ENCODE measurements at places on chromosomes 4 and X.

DNA sequence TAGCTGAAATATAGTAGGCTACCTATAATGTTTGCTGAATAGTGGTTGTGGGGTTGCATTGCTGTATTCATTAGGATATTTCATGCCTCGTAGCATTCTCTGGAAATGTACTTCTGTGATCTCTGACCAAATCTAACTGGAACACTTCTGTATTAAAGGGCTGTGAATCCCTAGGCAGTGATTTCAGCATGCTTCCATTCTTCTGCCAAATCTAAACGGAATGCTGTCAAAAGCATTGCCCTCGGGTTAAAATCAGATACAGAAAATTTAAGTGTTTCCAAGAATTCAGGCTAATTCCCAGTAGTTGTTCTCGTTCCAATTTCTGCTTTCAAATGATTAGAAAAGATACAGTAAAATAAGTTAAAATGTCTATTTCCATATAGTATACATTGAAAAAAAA is 1847.5 kb upstream of the IGFBP7 start:
- DNase-seq: no peak

DNA sequence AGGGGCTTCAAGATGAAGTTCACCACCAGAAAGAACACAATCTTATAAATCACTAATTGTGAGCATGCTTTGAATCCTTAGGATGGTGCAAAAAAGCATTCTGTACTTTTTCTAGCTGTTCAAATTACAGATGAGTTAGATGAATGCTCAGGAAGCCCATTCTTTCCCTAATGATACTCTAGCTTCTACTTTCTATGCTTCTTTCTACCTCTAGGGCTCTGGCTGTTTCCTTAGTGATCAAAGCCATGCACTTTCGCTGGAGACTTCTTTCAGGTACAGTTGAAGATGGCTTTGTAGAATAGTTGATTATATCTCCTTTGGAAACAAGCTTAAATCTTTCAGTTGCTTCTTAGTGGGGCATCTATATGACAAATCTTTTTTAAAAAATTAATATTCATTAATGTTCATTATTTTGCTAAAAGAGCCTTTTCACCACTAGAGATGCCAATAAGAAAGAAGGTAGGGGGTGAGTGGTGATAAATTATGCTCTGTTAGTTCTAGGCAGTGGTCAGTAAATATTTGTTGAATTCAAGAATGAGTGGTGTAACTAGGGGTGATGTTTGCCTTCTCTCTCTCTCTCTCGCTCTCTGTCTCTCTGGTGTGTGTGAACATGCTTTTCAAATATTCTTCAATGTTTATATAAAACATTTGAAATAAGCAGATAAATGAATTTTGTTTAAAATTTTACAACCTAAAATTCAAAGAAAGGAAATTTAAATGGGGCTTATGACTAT is 169.4 kb downstream of the GLUD2 start:
- no peak for DNase-seq

DNA sequence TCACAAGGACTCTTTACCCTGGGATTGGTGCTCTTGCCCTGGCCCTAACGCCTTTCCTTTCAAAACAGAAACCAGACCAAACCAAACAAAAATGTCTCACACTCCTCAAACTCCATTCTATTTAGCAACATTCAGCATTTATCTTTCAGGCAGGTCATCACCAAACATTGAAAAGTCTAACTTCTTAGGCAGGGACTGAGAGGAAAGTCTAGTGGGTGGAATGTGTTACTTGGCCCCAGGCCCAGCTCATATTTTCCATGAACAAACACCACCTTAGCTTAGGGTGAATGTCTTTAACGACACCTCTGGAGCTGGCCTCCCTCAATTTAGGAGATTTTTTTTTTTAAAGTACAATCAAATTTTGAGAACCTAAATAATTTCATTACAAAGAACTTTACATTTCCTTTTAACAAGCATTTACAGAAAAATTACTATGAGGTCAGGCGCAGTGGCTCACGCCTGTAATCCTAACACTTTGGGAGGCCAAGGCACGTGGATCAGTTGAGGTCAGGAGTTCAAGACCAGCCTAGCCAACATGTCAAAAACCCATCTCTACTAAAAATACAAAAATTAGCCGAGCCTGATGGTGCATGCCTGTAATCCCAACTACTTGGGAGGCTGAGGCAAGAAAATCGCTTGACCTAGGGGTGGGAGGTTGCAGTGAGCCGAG is 10.2 kb upstream of the N4BP2 start:
- DNase-seq: no peak

DNA sequence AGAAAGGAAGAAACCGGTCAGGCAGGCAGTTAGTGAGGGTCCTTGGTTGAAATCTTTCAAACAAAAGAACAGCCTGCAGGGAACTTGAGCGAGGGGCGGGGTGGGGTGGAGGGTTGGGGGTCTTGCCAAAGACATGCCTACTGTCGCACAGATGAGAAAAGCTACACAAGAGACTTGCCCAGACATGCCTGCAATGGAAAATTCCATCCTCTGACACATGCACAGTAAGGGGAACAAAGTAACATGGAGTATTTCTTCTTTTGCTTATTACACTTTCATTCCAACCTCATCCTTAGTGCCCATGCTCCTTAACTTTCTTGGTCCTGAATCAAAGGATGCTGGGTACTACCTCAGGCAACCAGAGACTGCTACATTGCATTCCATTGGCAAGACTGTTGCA is 1491.2 kb downstream of the STIM2 start:
- no peak for DNase-seq

- no peak for DNase-seq
Observed at GRCh38 chr4:182825003-182825402, 92.2 kb downstream of the DCTD start.

DNA sequence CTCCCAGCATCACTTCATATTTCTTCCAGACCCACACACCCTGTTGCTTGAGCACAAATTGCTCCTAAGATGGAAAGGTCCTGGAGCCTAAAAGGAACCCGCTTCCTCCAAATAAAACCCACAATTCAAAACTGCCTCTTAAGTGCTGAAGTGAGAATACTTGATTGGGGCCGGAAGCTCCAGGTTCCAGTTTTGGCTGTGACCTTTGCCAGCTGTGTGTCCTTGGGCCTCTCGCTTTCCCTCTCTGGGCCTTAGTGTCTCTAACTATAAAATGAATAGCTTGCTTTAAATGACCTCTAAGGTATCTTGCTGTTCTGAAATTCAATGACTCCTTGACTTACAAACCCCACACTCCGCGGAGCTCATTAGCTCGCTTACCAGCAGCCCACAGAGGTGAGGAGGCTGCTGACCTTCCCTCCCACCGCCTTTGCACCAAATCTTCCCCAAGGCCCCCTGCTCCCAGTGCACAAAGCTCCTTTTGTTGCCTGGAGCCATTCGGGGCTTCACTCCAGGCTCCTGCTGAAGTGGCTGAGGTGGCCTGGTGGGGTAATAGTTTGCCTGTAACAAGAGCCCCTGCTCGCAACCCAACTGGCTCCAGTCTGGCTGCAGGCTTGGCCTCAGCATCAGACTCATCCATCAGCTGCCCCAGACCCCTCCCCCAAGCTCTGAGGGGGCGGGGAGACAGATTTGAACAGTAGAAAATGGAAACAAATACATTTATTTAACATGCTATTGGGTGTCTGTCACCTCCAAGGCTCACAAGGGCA is 21.8 kb downstream of the STARD8 start:
- no peak for DNase-seq

DNA sequence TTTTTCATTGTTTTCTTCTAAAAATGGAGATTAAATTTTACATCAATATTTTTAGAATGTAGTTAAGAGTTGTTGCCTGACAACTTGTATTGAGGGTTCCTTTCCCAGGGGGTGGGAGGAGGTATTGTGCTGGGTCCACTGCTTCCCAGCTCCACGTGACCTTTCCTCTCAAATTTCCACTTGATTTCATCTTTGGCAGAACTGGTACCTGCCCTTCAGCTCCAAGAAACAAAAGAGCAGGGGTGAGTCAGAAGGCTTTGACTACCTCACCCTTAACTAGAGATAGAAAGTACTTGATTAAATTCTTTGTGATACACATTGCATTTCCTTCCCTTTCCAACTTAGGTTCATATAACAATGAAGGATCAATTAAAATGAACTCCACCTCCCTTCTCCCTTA is 19.7 kb downstream of the TRIM2 start:
- DNase-seq: no peak

DNA sequence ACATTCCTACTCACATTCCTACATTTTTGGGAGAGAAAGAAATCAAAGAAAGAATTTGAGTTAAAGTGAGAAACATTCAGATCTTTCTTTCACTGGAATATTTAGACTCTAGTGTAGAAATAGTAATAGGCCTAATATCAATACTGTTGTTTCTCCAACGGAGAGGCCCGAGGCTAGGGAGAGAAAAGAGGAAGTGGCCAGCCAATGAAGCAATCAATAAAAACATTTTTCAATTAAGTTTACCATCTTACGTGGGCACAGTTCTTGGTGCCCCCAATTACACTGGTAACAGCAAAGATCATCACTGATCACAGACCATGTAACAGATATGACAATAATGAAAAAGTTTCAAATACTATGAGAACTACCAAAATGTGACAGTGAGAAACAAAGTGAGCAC is 281.4 kb downstream of the GPM6A start:
- no peak for DNase-seq

DNA sequence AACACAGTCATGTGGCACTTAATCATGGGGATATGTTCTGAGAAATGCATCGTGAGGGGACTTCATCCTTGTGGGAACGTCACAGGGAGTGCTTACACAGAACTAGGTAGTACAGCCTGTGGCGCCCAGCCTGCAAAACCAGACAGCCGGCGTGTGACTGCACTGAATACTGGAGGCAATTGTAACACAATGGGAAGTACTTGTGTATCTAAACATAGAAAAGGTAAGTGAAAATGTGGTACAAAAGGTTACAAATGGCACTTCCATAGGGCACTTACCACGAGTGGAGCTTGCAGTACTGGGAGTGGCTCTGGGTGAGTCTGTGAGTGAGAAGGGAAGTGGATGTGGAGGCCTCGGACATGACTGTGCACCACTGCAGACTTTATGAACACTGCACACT is 5.2 kb downstream of the TLR3 start:
- DNase-seq: no peak

DNA sequence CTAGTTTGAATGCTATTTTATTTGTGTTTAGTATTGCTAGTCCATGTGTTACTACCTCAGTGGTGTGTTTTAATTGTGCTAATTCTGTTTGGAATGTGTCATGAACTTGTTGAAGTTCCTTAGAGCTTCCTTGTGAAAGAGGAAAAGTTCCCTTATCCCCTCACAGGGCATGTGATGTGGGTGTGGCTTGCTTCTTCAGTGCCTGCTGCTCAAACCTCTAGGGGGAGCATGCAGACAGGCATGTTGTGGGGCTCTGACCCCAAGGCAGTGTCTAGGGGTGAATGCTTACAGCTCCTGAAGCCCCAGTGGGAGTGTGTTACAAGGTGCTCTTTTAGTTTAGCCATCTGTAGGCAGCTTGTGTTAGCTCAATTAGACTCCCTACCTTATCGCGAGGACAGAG is 86.5 kb downstream of the MAGED4 start:
- no peak for DNase-seq

DNA sequence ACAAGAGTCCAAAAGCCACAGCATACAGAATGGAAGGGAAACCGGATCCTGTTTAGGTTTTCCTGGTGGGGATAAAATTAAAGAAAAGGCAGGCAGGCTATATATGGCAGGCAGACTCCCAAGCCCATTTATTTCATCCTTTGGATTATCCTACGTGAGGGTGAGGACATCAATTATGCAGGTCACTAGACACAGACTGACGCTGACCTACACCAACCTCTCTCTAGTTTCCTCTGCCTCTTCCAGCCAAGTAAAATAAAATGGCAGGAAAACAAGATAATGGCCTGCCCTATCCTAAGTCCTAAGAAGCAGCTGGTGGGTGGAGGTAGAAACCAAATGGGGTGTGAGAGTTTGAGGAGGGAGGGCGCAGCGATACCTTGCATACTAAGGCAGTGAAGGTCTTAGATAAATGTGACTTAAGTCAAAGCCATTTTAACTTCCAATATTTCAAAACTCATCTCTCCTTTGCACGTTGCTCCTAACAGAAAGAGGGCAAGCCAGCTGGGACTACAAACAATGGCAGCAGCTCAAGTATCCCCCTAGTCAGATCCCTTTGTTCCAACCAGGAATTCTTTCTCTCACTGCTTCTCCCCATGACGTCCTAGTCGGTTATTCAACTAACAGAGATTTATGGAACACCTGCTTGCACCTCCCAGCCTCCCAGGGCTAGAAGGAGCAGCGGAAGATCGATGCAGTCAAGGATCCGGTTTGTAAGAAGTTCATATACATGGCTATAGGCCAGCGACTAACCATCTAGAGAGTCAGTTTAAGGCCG is 72.8 kb downstream of the IRF2 start:
- no peak for DNase-seq

- DNase-seq: no peak
Observed at GRCh38 chr4:162836773-162837172, 329.9 kb downstream of the NAF1 start.

DNA sequence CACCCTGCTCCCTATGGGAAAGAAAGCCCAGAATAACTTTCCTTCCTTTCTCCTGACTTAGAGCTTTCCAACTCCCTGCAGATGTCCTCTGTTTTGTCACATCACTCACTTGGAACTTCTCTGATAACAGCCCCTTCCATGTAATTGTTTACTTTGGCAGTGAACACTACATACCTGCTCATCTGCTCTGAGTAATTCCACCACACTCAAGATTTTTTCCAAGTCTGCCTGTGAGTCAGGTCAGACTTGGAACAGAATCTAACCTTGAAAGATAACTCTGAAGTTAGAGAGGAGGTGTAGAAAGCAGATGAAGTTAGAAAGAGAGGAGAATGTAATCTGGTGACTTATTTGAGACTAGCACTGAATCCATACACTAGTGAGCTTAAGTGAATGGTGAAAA is 7.4 kb downstream of the MAGEB10 start:
- no peak for DNase-seq

GRCh38 chr4:118942465-118942864 is 53.8 kb downstream of the SYNPO2 start:
- no peak for DNase-seq

DNA sequence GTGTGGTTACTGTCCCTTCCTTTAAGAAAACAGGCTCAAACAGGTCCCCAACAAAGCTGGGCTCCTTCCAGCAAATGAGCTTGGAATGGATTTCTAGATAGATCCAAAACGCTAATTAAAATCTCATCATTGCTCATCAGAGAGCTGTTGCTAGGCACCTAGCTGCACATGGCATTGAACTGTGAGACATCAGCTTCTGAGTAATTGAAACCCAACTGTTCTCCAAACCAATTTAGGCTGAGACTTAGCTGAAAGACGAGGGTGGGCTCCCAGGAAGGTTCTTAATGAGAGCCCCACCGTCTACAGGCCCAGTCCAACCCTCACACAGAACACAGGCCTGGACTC is 59.1 kb downstream of the FAM184B start:
- DNase-seq: no peak

- DNase-seq: no peak
Observed at GRCh38 chr4:58119298-58119697, 1009.1 kb upstream of the IGFBP7 start.
